Sigmoid colon (tissue), 7 donors: ENCODE measurements at places on chromosomes 3 and 15. TPM values are rescaled to one million over a fixed set of nuclear protein-coding genes. Genes with fewer than 3 reads are reported as not detected.
A peak's percentile ranks its signal among the peaks of the same experiment; 100 is the strongest.

GRCh38 chr3:39754549-39754948 lies 54.9 kb upstream of the MYRIP start:
- DNase-seq: no peak
- H3K4me1 ChIP-seq: no peaks in the 10 kb centered on the region
- H3K27me3 ChIP-seq: no peaks in the 10 kb centered on the region
- no peak overlapping the region for H3K4me3 ChIP-seq
- H3K36me3 ChIP-seq: no peaks in the 10 kb centered on the region
- no peak overlapping the region for H3K27ac ChIP-seq

GRCh38 chr3:171873580-171873979 lies 30.4 kb downstream of the TMEM212 start:
- H3K4me3 ChIP-seq: no peak overlapping the region
- H3K4me1 ChIP-seq: peaks cover 48% of the 10 kb centered on the region
- H3K27me3 ChIP-seq: no peaks in the 10 kb centered on the region
- H3K27ac ChIP-seq: peak overlapping the region; percentile 69
- DNase-seq: no peak
- no peaks in the 10 kb centered on the region for H3K36me3 ChIP-seq

GRCh38 chr3:72515941-72516340 lies 332.3 kb downstream of the SHQ1 start:
- no peak overlapping the region for H3K27ac ChIP-seq
- no peak overlapping the region for H3K4me3 ChIP-seq
- DNase-seq: no peak
- H3K4me1 ChIP-seq: peaks cover 8% of the 10 kb centered on the region

DNA sequence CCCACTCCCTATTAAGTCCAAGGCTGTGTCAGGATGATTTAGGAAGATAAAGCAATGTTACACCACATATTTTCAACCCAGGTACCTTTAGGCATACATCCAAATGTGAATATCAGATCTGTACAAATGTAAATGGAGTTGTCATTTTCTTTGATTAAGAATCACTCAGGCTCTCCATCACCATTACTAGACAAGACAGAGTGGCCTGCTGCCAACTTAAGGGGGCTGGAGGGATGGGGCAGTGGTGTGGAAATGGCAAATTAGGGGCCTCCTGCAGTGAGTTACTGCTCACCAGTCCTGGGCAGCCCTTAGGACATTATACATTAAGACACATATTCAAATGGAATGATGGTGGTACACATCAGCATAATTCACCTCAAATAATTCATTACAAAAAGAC lies 211.0 kb downstream of the TNIK start:
- H3K27me3 ChIP-seq: no peaks in the 10 kb centered on the region
- no peak for DNase-seq
- no peaks in the 10 kb centered on the region for H3K36me3 ChIP-seq
- no peak overlapping the region for H3K4me3 ChIP-seq
- no peak overlapping the region for H3K27ac ChIP-seq

The TRPM1 gene
- total RNA-seq: not detected

The TM6SF1 gene
- 2.6 TPM for total RNA-seq

The CCDC39 gene
- 1.1 TPM for total RNA-seq

GRCh38 chr3:197407053-197407452 lies 108.6 kb upstream of the DLG1 start:
- H3K36me3 ChIP-seq: no peaks in the 10 kb centered on the region
- no peaks in the 10 kb centered on the region for H3K4me1 ChIP-seq
- no peak overlapping the region for H3K27ac ChIP-seq
- no peak overlapping the region for H3K4me3 ChIP-seq

- H3K27me3 ChIP-seq: no peaks in the 10 kb centered on the region
- no peaks in the 10 kb centered on the region for H3K36me3 ChIP-seq
- H3K27ac ChIP-seq: no peak overlapping the region
- peaks cover 7% of the 10 kb centered on the region for H3K4me1 ChIP-seq
- no peak for DNase-seq
Observed at GRCh38 chr3:171345107-171345843, 114.9 kb downstream of the TNIK start.

DNA sequence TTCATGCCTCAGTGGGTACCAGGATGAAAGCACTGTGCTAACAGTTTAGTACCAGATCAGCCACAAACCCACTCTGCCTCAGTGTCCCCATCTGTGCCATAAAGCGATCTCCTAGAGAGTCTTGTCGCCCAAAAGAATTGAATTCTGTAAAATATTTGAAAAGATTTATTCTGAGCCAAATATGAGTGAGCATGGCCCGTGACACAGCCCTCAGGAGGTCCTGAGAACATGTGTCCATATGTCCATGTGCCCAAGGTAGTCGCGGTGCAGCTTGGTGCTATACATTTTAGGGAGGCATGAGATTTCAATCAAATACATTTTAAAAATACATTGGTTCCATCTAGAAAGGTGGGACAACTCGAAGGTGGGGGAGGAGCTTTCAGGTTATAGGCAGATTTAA lies 15.4 kb upstream of the NOX5 start:
- H3K36me3 ChIP-seq: no peaks in the 10 kb centered on the region
- H3K27ac ChIP-seq: no peak overlapping the region
- H3K4me3 ChIP-seq: no peak overlapping the region
- H3K27me3 ChIP-seq: no peaks in the 10 kb centered on the region
- no peak for DNase-seq
- no peaks in the 10 kb centered on the region for H3K4me1 ChIP-seq

GRCh38 chr3:64884536-64884935 lies 196.7 kb upstream of the ADAMTS9 start:
- H3K36me3 ChIP-seq: no peaks in the 10 kb centered on the region
- no peaks in the 10 kb centered on the region for H3K4me1 ChIP-seq
- no peak overlapping the region for H3K27ac ChIP-seq
- DNase-seq: no peak
- H3K27me3 ChIP-seq: no peaks in the 10 kb centered on the region

DNA sequence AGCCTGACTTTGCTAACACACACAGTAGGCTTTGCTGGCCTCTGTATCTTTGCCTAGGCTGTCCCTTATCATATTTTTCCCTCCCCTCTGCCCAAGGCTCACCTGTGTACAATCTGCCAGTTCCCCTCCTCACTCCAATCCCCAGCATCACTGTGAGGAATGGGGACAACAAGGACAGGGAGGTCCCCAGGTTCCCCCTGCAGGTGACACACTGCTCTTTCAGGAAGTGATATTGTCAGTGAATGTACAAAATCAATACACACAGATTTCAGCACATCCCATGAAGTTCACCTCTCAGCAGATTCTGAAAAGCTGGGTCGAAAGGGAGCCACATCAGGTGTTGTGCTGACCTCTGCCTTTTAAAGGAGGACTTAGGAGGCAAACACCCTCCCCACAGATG lies 177.5 kb downstream of the RAB11A start:
- DNase-seq: no peak
- no peak overlapping the region for H3K27ac ChIP-seq
- no peaks in the 10 kb centered on the region for H3K4me1 ChIP-seq
- no peak overlapping the region for H3K4me3 ChIP-seq
- H3K36me3 ChIP-seq: no peaks in the 10 kb centered on the region

DNA sequence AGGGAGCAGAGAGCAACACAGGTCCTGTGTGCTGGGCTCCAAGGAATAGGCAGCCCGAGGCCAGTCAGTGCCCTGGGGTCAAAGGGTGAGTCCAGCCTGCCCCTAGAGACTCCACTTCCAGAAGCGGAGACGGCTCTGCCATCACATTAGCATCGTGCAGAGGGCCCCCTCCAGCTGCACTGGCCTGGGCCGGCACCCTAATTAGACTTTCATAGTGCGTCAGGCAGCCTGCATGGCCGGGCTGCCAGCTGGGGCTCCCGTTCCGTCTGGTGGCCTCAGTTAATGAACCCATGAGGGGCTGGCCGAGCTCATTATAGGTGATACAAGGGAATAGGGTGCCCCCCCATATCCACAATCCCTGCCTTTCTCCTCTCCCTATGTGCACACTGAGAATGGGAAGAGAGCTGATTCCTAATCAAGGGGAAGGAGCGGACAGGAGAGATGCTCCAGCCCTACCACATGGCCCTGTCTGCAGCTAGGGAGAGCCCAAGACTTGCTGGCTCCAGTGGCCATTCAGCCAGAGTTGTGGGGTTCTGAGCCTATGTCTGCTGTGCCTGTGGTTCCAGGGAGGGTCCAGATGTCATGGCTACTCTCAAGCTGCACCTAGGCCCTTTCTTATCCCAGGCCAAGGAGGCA lies 128.0 kb downstream of the SRGAP3 start:
- DNase-seq: no peak
- H3K36me3 ChIP-seq: no peaks in the 10 kb centered on the region
- H3K4me1 ChIP-seq: no peaks in the 10 kb centered on the region
- H3K4me3 ChIP-seq: no peak overlapping the region
- H3K27ac ChIP-seq: no peak overlapping the region
- no peaks in the 10 kb centered on the region for H3K27me3 ChIP-seq

DNA sequence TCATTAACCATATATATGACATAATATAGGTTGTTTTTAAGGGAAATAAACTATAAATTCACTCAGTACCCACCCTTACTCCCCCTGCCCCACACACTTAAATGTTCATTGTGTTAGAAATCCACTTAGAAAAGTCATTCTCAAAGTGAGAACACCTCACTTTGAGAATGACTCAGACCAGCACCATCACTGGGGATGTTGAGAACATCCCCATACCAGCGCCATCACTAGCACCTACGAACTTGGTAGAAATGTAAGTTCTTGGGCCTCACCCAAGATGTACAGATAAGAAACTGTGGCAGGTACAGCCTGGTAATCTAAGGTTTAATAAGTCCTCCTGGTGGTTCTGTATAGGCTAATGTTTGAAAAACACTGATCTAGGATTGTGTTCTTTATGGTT lies 362.6 kb downstream of the LPP start:
- no peak overlapping the region for H3K4me3 ChIP-seq
- no peaks in the 10 kb centered on the region for H3K27me3 ChIP-seq
- H3K4me1 ChIP-seq: peaks cover 19% of the 10 kb centered on the region
- no peaks in the 10 kb centered on the region for H3K36me3 ChIP-seq

- H3K27ac ChIP-seq: no peak overlapping the region
- no peaks in the 10 kb centered on the region for H3K4me1 ChIP-seq
- no peak overlapping the region for H3K4me3 ChIP-seq
- DNase-seq: no peak
- no peaks in the 10 kb centered on the region for H3K27me3 ChIP-seq
Observed at GRCh38 chr3:49493901-49494300, 23.8 kb downstream of the DAG1 start.

DNA sequence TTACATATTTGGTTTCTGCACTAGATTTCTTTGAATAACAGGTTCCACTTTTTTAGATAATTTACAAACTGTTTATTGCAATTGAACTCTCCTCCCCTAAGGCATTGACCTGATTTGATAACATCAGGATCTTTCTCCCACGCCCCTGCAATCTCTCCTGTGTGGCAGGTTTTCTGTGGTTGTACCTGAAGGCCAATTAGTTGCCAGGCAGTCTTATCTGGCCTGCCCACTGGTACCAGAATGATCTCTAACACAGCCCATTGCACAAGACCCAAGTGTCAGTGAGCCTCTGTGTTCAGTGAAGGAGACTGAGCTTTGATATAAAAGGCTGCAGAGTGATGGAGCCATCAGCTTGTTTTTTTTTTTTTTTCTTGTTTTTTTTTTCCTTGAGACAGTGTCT lies 3.3 kb downstream of the ACAD9 start:
- no peaks in the 10 kb centered on the region for H3K27me3 ChIP-seq
- H3K4me1 ChIP-seq: peaks cover 33% of the 10 kb centered on the region
- no peak overlapping the region for H3K27ac ChIP-seq
- H3K4me3 ChIP-seq: no peak overlapping the region
- H3K36me3 ChIP-seq: peaks cover 10% of the 10 kb centered on the region
- no peak for DNase-seq

The ADAMTS9 gene
- 45.4 TPM for total RNA-seq

DNA sequence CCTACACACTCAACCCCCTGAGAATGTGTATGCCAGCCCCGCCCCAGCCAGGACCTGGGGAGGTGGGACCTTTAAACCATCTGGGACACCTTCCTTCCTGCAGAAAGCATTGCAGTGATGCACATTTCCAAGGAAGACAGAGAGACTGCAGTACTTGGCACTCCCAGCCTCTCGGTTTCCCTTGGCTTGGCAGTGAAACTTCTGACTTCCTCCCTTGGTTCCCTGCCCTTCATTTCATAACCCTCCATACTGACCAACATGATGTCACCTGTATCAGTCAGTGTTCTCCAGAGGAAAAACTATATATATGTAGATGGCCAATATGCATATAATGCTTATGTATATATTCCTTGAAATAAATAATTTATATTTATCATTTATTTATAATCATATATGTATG lies 103.2 kb downstream of the SST start:
- no peak overlapping the region for H3K27ac ChIP-seq
- H3K4me3 ChIP-seq: no peak overlapping the region
- H3K36me3 ChIP-seq: no peaks in the 10 kb centered on the region
- H3K4me1 ChIP-seq: peaks cover 19% of the 10 kb centered on the region

The LRRIQ4 gene
- total RNA-seq: not detected

The SERPINI2 gene
- total RNA-seq: not detected

- no peaks in the 10 kb centered on the region for H3K4me1 ChIP-seq
- no peak overlapping the region for H3K4me3 ChIP-seq
- H3K27ac ChIP-seq: no peak overlapping the region
- no peaks in the 10 kb centered on the region for H3K36me3 ChIP-seq
Observed at GRCh38 chr15:82595203-82595602, 52.0 kb downstream of the CPEB1 start.

GRCh38 chr15:23472033-23472432 lies 25.0 kb upstream of the GOLGA6L2 start:
- H3K36me3 ChIP-seq: no peaks in the 10 kb centered on the region
- H3K27me3 ChIP-seq: no peaks in the 10 kb centered on the region
- H3K27ac ChIP-seq: no peak overlapping the region
- no peaks in the 10 kb centered on the region for H3K4me1 ChIP-seq

DNA sequence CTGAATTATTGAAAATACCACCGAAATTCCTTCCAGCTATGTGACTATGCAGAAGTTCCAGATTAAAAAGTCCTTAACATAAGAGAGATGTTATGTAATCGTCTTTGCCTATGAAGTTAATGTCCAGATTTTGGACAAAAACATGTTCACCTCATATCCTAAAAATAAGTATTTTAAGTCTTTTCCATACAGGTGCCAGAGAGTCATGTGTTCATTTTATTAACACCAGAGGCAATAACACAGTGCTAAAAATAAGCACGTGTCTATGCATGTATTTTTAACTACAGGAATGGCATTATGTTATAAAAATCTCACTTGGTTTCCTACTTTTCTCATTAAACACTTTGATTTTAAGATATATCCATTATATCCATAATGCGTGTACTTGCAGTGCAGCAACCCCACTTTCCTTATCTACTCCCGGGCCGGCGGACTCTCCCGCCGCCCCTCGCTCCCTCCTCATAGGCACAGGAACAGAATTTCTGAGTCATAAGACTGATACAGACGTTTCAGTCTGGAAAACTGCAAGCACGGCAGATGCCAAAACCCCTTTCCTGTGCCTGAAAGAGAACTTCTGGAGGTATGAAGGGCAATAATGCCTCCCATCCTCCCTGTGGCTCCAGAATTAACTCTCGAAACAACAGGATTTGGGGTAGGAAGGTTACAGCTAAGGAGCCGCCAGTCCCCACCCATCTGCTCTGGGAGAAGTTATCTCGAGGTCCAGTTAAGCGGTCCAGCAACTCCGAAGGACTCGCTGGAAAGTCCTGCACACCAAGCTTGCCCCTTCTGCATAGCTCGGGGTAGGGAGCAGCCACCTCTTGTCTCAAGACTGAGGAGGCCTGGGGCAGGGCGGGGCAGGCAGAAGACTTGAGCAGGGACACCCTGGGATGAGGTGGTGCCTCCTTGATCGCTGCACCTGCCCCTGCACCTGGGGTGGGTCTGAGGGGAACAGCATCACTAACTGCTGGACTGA lies 22.3 kb upstream of the PSTPIP1 start:
- peak overlapping the region; percentile 75 for H3K27ac ChIP-seq
- no peaks in the 10 kb centered on the region for H3K36me3 ChIP-seq
- H3K27me3 ChIP-seq: no peaks in the 10 kb centered on the region

The ZNF660 gene
- 4.9 TPM for total RNA-seq
